ENCODE measurements at places on chromosomes 1 and 21.

DNA sequence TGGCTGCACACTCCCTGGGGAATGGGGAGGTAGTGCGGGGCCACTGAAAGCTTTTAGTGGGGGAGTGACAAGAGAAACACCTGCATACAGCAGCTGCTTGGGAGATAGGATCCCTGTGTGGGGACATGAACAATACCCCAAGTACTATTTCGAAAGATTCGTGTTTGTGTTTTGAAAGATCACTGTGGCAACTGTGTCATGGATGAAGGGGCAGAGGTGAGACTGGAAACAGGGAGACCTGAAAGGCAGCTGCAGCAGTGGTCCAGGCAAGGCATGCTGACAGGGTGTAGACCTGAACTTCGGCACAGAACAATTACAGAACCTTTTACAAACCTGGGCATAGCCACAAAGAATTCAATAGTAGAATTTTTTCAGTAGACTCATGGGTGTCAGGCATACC, 32.9 kb downstream of the TENT5C start:
- DNase-seq, result no peak

- DNase-seq, result no peak
These were observed 321.2 kb upstream of the LYPLAL1 start for GRCh38 chr1:218852527-218852926.

DNA sequence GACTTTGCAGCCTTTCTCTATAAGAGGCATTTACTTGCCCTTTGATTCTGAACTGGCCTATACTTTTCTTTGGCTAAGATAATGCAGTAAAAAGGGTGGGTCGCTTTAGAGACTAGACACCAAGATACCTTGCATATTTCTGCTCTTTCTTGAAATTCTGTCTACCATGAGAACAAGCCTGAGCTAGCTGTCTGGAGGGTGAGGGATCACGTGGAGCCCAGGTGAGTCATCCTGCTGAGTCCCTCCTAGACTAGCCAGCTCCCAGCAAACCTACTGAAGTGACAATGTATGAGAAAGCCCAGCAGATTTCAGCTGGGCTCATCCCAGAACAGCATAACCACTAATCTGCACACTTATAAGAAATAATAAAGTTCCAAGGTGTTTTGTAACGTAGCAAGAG, 408.0 kb upstream of the KAZN start:
- no peak for DNase-seq

- DNase-seq, result peak; percentile 85
These were observed at the start of gene OTUD7B for GRCh38 chr1:150010393-150011115. TSS of gene OTUD7B (minus strand) at chr1:150010726. CDS start at chr1:149977510, 33,216 bp downstream.

DNA sequence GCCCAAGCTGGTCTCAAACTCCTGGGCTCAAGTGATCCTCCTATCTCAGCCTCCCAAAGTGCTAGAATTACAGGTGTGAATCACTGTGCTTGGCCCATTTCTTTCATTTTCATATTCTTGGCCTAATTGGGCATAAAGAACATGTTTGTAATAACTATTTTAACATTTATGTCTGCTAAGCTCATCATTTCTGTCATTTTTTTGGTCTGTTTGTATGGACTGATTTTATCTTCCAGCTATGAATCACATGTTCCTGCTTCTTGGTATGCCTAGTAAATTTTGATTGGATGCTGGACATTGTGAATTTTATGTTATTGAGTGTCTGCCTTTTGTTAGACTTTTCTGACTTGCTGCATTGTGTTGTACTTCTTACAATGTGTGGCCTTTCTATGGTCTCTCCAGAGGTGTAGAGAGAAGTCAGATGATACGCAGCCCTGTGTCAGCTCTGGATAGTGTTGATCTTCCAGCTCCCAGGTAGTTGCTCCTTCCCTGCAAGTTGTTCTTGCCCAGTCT, 39.0 kb upstream of the PPM1J start:
- DNase-seq, result no peak

- no peak for DNase-seq
These were observed 5.2 kb upstream of the SPRR1B start for GRCh38 chr1:153025797-153026196.

DNA sequence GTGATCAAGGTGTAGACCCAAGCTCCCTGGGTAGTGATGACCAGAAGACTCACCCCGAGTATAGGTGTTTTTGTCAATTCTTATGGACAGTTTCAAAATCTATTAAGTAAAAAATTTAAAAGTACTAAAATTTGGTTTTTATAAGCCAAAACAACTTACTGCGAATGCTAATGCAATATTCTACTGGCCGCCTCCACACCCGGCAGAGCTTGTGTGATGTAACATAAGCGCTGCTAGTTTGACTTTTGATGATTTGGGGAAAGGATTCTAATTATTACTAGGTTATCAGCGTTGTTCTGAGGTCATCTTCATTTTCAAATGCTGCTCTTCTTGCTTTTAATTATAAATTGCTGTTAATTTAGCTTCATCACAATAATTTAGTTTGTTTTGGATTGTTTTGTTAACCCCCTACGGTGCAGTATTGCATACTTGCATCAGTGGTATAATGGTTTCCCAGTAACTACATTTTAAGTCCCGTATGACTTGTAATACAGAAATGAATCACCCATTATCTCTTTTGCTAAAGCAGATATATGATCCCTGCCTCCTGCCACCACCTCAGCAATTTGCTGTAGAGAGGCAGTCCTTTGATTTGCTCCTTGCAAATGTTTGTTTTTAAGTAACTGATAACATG, 178.0 kb downstream of the SDCCAG8 start:
- DNase-seq, result no peak

- no peak for DNase-seq
These were observed 13.1 kb upstream of the WASF2 start for GRCh38 chr1:27503033-27503432.

DNA sequence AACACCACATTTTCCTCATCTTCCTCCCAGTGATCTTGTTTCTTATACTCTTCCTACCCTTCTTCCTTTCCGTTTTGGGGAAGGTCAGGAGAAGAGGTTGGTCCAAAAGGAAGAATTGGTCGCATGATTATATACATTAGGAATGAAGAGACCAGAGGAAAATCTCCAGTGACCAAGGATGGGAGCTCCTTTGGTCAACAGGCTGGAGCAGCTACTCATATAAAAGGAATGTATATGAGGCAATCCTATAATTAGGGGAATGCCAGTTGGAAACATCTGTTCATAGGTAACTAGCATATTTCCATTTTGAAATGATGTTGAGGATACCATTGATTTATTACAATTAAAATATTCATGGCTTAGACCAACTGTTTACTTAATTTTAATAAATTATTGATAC, 114.5 kb downstream of the LRRC40 start:
- DNase-seq, result no peak

DNA sequence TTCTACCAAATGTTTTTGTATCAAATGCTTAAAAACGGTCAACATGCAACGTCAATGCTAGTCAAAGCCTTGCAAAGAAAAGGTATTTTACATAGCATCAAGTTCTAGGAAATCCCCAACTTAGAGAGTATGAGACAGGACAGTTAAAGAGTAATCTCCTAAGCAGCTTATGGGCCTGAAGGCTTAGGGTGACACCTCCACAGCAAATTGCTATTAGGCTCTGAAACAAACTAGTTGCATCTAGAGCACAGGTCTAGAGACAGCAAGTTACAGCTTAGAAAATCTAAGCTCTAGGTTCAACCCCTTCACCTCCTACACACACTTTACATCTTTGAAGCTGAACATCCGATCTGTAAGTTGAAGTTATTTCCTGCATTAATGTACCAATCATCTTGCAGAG, 13.7 kb downstream of the PABPC4 start:
- no peak for DNase-seq

- DNase-seq, result no peak
These were observed 26.4 kb upstream of the LAMC1 start for GRCh38 chr1:182996816-182997215.

DNA sequence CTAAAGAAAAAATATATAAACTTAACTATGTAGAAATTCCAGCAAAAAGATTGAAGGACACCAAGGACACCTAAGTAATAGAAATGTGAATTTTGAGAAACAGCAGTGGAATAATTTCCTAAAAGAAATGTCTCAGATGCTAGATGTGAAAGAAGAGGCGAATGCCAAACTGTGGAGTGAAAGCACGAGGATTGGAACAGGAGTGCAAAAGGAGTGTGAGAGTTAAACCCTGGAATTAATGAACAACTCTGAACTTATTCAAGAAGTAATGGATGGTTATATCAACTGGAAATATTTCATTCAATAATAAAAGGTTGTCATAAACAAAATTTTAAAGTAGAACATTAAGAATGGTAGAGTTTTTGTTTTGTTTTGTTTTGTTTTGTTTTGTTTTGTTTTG, 78.5 kb upstream of the SGIP1 start:
- DNase-seq, result no peak

GRCh38 chr1:35642471-35642955, 1.2 kb upstream of the PSMB2 start:
- DNase-seq, result no peak

DNA sequence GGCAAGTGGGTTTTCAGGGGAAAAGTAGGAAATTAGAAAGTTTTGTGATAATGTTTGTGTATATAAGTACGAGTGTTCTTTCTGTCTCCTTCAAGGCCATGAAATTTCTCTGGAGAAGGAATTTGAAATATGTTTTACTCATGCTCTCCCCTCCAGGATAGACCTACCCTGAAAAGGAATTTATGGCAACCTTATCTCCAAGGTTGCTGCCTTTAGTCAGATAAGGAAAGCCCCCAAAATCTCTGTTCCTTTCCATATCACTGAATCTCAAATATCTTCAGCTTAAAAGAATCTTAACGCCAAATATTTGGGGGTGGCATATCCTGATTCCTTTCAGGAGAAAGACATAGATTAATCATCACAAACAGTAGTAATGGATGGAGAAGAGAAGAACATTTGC, 499 bp upstream of the C4BPB start:
- no peak for DNase-seq

- no peak for DNase-seq
These were observed 8.9 kb downstream of the LYST start for GRCh38 chr1:235857756-235858155.

GRCh38 chr1:38045401-38046332, 926 bp downstream of the POU3F1 start:
- DNase-seq, result no peak

GRCh38 chr21:43911015-43911934, 46.3 kb downstream of the AGPAT3 start:
- no peak for DNase-seq

DNA sequence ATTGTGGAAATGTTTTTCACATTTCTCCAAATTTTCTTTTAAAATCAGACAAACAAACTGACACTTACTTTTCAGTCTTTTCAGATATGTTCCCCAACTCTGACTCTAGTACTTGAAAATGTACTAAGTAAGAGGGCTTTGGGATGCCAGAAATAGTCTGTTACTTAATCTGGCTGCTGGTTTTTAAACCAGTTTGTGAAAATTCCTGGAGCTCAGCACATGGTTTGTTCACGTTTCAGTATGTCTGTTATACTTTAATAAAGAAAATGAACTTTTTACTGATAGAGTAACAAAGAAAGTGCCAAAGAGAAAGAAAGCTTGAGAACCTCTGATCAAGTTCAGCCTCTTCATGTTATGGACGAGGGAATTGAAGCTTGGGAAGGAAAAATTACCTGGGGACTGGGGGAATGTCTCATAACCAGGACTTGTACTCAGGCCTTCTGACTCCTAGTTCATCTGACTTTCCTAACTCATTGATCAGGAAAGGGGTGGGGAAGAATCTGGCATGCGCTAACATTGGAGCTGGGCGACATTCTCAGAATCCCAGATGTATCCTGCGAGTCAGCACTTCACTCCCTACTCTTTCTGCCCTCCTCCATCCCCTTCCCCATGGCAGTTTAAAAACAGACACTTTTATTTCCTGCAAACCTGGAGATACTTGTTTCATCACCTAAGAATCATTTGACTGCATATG, 30.8 kb upstream of the DNAJC6 start:
- no peak for DNase-seq

DNA sequence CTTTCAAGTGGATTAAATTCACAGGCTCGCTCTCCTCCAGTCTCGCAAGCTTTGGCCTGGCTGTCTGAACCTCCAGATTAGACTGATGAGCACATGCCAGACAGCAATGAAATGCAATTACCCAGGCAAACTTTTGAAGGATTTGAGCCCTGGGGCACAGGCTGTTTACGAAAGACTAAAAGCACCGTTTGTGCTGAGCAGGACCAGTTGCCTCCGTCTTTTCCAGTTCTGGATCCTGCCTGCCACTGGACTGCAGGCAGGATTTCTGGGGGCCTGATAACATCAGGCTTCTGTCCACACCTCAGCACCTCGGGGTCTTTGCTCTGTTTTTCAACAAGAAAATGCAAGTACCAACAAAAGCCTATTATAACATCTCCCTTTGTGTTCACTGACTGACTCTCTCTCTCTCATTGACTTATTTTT, 145.7 kb downstream of the CLIC6 start:
- no peak for DNase-seq

GRCh38 chr21:42025376-42026081, 15.4 kb upstream of the ZBTB21 start:
- no peak for DNase-seq

DNA sequence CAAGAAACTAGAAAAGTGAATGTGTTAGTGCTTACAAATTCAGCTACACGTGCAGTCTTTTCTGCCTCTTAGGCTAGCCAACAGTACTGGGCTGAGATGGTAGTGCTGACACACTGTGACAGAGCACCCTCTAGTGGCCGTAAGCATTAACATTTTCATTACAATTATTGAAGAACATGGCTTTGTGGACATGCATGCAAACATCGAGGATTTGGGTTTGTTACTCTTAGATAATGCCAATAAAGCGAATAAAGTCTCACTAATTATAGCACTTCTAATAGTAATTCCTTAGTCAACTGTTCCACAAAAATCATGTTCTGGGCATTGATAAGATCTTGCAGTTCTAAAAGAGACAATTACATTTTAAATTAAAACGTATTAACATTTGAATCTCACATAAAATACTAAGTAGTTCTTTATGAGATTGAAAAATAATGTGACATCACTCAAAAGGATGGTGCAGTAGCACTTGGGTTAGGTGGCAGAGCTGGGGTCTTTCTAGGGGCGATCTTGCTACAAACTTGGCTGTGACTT, 47.1 kb downstream of the MYSM1 start:
- DNase-seq, result peak; percentile 48

DNA sequence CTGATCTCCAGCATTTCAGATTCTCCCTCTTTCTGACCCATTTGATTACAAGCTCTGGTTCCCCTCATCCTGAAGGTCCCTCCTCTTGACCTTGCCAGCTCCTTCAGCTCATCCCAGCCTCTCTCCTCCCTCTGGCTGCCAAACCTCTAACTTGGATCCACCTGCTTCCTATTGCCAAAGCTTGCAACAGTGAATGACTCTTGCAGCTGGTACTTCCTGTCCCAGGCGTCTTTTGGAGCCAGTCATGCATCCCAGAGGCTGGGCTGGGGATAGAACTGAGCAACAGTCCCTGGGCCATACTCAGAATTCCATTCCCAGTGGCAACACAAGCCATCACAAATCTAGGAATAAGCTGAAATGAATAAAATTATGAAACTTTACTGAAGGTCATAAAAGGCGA, 27.7 kb upstream of the SPOCD1 start:
- DNase-seq, result no peak

GRCh38 chr1:112882271-112882744, 73.7 kb downstream of the SLC16A1 start:
- no peak for DNase-seq

DNA sequence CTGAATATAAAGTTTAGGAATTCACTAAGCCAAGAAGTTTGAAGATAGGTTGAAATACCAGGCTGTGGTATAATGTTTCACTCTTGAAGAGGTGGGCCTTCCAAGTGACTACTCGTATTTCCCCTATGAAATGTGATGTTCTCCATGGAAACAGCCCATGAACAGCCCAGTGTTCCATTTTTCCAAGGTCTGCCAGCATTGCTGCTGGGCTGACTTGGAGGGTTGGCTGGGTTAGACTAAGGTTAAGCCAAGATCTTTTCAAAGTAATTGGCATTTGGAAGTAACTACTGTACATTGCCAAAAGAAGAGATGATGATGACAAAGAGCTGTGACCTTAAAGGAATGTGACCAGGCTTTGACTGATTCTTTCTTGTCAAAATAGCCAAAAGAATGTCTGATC, 73.8 kb downstream of the RPE65 start:
- DNase-seq, result no peak
